Lower leg skin (tissue), 4 donors: ENCODE measurements at places on chromosomes 7 and 10. TPM values are rescaled to one million over a fixed set of nuclear protein-coding genes. Genes with fewer than 3 reads are reported as not detected.

LRGUK gene
- total RNA-seq = 0.68 TPM

TDRD1 gene
- 0.15 TPM for total RNA-seq

PVRIG gene
- not detected for total RNA-seq

GNGT1 gene
- not detected for total RNA-seq

CYP26C1 gene
- total RNA-seq = not detected

BMPR1A gene
- total RNA-seq = 17.7 TPM

CPA2 gene
- not detected for total RNA-seq

EVX1 gene
- not detected for total RNA-seq

ADRB1 gene
- 0.55 TPM for total RNA-seq

LRIT1 gene
- 0.19 TPM for total RNA-seq

ARMC3 gene
- total RNA-seq = not detected

MKI67 gene
- 2.7 TPM for total RNA-seq

NEUROG3 gene
- total RNA-seq = not detected

CUL1 gene
- total RNA-seq = 51.9 TPM

UROS gene
- total RNA-seq = 27.1 TPM

HOXA4 gene
- 1.3 TPM for total RNA-seq

PNLIP gene
- total RNA-seq = 0.23 TPM

TMEM176A gene
- 8.8 TPM for total RNA-seq
